Stimulated activated CD4-positive, alpha-beta T cell treated with anti-CD3 and anti-CD28 coated beads, Interleukin-2, amount 100 ng/mL, for 24 hours (primary cell): ENCODE measurements at places on chromosomes 12 and 14.

DNA sequence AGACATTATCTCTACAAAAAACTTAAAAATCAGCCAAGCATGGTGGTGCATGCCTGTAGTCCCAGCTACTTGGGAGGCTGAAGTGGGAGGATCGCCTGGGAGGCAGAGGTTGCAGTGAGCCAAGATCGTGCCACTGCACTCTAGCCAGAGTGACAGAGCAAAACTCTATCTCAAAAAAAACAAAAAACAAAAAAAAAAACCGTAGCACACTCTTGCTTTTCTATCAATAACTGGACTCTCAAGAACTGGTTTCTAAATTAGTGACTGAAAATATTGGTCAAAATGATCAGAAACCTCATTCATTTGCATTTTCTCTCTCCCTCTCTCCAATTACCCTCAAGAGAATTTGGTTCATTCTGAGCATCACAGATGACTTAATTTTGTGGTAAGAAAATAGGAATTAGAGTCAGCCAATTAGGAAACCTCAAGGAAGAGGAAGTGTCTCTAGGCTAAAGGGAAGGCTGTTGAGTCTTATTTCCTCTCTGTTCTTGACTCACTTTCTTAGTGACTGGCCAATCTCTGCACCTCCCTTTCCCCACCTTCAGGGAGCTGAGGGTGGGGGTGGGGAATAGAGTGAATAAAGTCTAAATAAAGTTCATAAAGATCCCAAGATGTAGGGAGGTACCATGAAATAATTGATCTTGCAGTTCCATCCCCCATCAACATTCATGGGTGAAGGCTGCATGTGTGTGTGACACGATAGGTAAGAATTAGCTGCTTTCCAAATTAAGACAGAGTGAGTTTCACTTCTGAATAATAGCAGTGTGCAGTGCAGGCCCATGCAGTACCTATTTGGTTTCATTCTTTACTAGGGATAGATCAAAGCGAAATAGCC, 6.8 kb upstream of the PSMA6 start:
- peak; percentile 17 for DNase-seq

- DNase-seq: no peak
These were observed 760.4 kb upstream of the TBX3 start for GRCh38 chr12:115444346-115444745.

GRCh38 chr12:76081909-76082308, 2.6 kb downstream of the NAP1L1 start:
- DNase-seq: no peak

GRCh38 chr12:96466939-96467751, 22.2 kb upstream of the CFAP54 start:
- no peak for DNase-seq

DNA sequence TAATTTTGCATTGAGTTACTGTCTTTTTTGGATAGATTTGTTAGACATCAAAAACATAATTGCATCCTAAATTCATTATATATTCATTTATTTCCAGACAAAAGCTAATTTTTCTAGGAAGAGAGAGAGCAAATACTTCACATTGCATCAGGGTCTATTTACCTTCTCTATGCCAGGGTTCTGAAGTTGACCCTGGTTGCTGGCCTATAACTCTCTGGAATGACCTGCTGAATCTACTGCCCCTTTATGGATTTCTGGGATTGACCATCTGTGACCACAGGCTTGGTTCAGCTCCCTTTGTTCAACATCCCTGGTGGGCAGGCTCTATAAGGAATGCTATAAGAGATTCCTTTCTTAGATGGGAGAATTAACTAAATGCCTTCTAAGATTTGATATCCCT, 414.8 kb upstream of the STXBP6 start:
- DNase-seq: no peak

DNA sequence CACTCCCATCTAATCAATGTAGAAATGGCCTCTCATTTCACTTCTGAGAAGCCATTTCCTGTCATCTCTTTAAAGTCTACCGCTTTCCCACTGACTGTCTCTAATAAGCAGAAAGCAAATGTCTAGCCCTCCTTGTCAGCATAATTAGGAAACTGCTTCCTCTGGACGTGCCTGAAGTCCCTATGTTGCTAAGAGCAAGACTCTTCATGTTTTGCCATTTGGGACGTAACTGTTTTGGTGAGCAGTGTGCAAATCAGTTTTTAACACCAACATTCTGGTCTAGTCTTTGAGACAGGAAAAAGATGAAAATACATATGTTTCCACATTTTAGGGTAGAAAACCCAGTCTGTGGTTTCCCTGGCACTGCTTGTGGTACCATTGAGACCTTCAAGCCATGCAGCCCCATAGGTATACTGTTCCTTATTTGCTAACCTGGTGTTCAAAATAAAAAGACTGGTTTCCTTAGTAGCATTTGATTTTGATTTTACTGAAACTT, 22.2 kb downstream of the IFNG start:
- DNase-seq: no peak

- DNase-seq: no peak
These were observed 31.5 kb upstream of the SYNDIG1L start for GRCh38 chr14:74457565-74457895.

- no peak for DNase-seq
These were observed 2.9 kb downstream of the CLMN start for GRCh38 chr14:95316821-95317220.

GRCh38 chr14:104639885-104640548, 35.4 kb upstream of the TMEM179 start:
- peak; percentile 64 for DNase-seq

DNA sequence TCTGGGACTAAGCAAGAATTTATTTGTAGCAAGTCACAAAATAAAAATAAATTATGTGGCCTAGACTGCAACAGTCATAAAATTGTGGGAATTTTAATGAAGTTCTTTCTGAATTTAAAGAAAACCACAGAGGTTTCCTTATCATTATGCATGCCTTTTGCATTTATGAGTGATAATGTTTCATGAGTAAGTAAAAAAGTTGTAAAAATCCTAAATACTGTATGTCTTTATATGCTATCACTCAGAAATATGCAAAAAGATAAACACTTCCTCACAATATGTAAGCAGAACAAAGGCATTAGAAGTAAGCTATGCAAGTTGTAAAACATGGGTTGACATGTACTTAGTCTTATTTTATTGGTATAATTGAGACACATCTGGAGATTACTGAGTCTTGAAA, 239.4 kb upstream of the PDE3A start:
- no peak for DNase-seq

DNA sequence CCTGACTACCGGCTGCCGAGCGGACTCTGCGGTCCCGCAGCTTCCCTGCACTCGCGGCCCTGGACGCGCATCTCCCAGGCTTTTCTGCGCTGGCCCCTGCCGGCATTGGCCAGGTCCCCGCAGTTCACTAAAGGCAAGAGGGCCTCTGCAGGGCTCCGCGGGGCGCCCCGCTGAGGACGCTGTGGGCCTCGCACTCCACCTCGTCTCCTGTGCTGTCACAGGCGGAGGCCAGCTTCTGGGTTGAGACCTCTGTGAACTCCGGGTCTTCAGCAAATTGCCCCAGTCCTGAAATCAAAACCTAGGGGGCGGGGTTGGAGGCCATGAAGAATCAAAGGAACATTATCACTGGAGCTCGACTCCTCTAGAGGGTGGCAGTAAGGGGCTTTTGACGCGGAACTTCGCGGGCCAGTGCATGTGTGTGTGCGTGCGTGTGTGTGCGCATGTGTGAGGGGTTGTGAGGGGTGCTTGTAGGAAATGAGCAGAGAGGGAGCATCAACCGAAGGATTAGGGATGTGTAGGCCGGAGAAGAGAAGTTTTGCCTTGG, 68.5 kb upstream of the CAPRIN2 start:
- DNase-seq: peak; percentile 50

GRCh38 chr12:93167841-93168492, 209.8 kb upstream of the NUDT4 start:
- DNase-seq: peak; percentile 32

DNA sequence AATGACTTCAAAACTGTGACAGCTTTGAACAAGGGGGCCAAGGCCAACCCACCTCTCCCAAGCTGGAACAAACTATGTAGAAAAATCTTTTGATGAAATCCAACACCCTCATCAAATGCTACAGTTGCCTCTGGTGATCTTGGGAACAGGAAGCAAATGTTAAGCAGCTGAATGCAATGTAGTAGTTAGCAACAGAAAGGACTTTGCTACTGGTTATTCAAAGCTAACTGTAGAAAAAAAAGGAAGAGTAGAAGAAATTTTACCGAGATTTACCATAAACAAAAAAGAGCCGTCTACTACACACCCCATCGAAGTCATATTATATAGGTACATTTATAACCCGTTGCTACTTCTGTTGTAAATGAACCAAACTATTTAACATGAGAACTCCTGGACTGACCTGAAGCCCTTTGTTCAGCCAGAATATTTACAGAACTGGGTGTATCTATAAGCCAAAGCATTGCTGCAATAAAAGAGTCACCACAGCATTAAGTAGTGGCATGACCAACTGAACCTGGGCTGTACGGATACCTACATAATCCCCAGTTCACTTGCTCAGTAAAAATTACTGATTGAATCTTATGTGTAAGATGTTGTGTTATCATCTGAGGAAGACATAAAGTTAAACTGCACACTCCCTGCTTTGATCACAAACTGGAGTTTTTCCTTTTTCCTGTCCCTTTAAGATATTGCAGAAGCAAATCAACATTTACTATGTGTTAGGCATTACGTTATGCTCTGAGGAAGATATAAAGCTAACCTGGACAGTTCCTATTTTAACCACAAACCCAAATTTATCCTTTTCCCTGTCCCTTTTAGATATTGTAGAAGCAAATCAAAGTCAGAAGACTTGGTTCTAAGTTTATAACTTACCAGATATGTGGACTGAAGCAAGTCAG, 25.1 kb downstream of the SYNJ2BP start:
- no peak for DNase-seq

GRCh38 chr12:85765453-85765869, 70.7 kb downstream of the RASSF9 start:
- DNase-seq: no peak

DNA sequence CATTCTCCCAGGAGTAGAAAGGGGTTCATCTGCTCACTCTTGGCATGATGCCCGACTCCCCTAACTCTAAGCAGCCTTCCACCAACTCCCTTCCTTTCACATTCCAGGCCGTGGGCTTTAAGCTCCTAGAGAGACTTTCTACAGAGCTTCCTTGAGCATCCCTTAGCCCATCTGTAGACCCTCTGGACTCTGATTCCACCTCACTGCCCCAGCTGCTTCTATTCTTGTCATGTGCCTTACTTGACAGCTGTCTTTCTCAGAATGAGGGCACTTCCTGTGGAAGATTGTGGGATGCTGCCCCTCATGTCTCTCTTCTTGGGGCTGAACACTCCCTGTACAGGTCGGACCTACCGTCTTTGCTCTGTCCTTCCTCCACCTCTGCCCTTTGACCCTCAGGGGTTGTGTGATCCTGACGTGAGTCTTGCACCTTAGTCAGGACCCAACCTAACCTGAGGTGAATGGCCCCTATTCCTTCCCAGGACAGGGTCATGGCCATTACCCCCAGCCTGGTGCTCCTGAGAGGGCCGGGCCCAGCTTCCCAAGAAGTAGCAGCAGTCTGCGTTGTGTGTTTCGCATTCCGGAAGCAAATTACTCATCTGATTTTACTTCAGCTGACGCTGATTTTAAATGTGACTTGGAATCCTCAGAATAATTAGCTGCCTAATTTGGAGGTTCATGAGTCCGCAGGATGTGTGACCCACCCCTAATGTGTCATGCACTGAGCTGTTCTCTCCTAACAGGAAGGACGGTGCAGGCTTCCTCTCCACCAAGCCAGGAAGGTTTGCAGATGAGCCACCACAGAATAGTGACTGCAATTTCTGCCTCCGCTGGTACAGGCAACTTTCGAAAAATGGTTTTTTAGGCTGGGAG, 2.7 kb upstream of the GALNT6 start:
- peak; percentile 52 for DNase-seq

- DNase-seq: no peak
These were observed 618 bp downstream of the GNPNAT1 start for GRCh38 chr14:52790756-52791222.

GRCh38 chr12:103780093-103780440, 61.0 kb downstream of the NT5DC3 start:
- DNase-seq: no peak

DNA sequence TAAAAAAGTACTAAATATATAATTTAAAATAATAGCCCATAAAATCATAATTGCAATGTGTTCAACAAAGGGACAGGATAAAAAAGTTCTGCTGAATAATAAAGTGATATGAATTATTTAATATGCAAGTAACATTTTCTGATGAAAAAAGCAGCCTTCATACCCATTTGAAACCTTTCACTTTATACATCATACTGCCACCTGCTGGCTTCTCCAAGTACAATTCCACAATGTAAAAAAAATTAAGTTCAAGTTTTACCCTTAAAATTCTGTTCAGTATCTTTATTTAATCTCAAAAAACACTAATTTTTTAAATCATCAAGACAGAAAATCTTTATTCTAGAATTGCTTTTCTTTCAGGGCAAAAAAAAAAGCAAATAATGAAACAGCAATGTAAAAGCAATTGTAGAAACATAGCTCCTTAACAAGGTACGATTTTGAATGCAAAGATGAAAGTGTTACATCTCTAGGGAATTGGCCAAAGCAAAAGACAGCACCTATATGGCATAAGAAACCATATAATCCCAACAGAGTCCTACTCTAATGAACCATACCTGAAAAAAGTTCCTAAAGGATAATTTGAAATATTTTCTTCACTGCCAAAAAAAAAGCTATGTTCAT, 15.0 kb downstream of the MDM1 start:
- DNase-seq: peak; percentile 40

GRCh38 chr14:71742485-71742884, 189.7 kb upstream of the RGS6 start:
- DNase-seq: no peak

- DNase-seq: no peak
These were observed 353.6 kb downstream of the LRFN5 start for GRCh38 chr14:41960281-41960680.

GRCh38 chr12:52552055-52552454, 890 bp downstream of the KRT71 start:
- DNase-seq: no peak

DNA sequence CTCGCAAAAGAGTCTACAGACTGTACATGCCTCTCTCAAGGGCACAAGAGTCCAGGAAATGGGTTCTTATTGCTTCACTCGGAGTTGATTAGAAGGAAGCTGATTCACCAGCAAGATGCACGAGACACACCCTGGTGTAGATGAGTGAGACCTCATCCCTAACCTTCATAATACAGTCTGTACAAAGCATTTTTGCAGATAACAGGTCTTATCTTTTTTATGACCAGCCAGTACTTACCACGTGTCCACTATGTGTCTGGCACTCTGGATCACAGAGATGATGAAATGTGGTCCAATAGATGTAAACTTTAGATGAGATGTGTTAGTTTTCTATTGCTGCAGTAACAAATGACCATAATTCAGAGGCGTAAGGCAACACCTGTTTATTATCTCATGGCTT, 53.4 kb upstream of the PWP1 start:
- no peak for DNase-seq

DNA sequence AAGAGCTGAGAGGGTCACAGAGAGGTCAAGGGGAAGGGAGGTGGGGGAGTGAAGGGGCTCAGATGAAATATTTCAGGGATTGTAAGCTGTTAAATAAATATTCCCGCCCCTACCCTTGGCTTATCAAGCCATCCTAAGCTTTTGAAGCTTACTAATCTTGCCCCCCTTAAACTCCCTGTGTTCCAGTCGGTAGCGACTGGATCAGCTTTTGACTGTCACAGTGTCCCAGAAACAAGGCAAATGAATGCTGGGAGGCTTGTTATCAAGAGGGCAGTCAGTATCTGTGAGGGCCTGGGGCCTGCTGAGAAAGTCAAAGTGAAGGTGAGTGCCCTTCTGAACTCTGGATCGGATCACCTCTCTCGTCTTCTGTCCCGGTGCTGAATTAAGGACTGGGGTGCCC, 128.1 kb downstream of the DACT1 start:
- DNase-seq: no peak
